Stimulated activated CD4-positive, alpha-beta T cell treated with anti-CD3 and anti-CD28 coated beads, Interleukin-4, amount 100 ng/mL, for 24 hours (primary cell): ENCODE measurements at places on chromosomes 16 and 17.

- DNase-seq = no peak
Measured at GRCh38 chr17:64459284-64459747, 10.4 kb downstream of the MILR1 start.

- no peak for DNase-seq
Measured at GRCh38 chr17:68662037-68662432, 60.9 kb upstream of the FAM20A start.

GRCh38 chr17:82178499-82179261, 34.0 kb downstream of the CCDC57 start:
- no peak for DNase-seq

DNA sequence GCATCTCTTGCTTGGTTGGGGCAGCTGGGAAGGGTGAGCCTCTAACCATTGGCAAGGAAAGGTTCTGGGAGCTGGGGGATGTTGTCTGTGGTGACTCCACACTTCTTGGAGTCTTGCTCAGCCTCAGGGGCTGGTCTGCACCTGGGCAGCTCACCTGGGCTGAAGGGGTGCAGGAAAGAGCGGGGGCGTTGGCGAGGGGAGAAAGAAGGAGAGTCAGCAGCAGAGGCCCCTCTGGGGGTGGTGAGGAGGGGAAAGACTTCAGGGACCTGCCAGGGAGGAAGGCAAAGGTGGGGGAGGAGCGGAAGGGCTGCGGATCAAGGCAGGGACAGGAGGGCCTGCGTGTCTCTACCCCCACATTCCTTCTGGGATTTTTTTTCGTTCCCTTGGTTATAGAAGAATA, 47.7 kb downstream of the CCDC42 start:
- DNase-seq = no peak

DNA sequence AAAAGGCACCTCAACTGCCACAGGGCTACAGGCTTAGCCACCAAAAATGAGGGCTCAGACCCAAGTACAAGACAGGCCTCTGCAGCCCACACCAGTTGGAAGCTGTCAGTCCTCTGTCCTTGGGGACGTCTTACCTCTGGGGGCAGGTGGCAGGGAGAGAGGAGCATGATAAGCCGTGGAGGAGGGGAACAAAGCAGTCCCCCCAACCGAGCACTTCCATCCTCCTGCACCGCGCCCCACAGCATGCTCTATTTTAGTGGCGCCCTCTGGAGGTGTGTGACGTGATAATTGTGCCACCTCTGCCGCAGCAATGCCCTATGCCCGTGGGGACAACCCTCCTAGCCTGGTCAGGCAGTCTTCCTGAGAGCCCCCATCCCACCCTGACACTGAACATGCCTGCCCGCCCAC, 13.6 kb downstream of the G6PC3 start:
- peak; percentile 47 for DNase-seq

GRCh38 chr17:75153780-75154194, 525 bp downstream of the JPT1 start:
- peak; percentile 25 for DNase-seq

DNA sequence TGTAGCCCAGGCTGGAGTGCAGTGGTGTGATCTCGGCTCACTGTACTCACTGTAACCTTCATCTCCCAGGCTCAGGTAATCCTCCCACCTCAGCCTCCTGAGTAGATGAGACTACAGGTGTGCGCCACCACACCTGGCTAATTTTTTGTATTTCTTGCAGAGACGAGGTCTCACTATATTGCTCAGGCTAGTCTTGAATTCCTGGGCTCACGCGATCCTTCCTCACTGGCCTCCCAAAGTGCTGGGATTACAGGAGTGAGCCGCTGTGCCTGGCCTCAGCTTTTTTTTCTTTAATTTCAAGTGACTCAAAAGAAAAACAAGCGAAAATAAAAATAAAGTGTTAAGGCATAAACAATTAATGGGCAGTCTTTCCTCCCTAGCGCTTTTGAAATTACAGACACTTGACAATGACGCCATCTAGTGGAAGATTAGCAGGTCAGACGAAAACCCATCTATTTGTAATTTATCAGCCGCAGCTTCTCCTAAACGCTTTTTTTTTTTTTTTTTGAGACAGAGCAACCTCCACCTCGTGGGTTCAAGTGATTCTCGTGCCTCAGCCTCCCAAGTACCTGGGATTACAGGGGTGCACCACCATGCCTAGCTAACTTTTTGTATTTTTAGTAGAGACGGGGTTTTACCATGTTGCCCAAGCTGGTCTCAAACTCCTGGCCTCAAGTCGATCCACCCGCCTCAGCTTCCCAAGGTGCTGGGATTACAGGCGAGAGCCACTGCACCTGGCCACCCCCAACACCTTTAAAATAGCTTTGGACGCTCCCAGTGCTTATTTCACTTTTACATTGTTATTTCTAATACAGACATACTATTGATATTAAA, 28.1 kb upstream of the PECAM1 start:
- no peak for DNase-seq

DNA sequence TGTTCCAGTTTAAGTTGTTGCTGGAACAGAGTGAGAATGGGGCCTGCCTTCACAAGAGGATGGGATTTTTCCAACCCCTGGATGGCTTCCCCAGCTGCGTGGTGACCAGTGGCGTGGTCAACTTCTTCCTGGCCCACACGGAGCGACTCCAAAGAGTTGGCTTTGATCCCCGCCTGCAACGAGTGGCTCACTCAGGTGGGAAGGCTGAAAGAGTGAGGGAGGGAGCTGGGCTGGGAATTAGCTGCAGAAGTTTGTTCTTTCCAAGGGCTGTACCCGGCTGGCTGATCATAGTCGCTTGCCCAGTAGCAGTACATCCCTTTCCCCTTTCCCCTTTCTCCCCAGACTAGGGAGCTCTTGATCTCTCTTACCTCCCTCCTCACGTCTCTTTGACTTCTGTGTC, 36.1 kb downstream of the B4GALNT2 start:
- no peak for DNase-seq

- no peak for DNase-seq
Measured at GRCh38 chr16:13113741-13114140, 212.3 kb downstream of the SHISA9 start.

- DNase-seq = peak; percentile 82
Measured at GRCh38 chr16:88442727-88443576, 10.1 kb upstream of the ZFPM1 start.

GRCh38 chr16:12225255-12225654, 248.7 kb downstream of the SNX29 start:
- no peak for DNase-seq

GRCh38 chr16:31184888-31185287, 4.9 kb downstream of the FUS start:
- no peak for DNase-seq
